Activated T-cell treated with anti-CD3 and anti-CD28 coated beads for 48 hours (primary cell): ENCODE measurements at places on chromosomes 2 and 18.

- no peak for DNase-seq
These were observed 492.7 kb upstream of the DDX18 start for GRCh38 chr2:117321816-117322215.

- DNase-seq: no peak
These were observed 161.5 kb upstream of the SMAD2 start for GRCh38 chr18:48091869-48092497.

DNA sequence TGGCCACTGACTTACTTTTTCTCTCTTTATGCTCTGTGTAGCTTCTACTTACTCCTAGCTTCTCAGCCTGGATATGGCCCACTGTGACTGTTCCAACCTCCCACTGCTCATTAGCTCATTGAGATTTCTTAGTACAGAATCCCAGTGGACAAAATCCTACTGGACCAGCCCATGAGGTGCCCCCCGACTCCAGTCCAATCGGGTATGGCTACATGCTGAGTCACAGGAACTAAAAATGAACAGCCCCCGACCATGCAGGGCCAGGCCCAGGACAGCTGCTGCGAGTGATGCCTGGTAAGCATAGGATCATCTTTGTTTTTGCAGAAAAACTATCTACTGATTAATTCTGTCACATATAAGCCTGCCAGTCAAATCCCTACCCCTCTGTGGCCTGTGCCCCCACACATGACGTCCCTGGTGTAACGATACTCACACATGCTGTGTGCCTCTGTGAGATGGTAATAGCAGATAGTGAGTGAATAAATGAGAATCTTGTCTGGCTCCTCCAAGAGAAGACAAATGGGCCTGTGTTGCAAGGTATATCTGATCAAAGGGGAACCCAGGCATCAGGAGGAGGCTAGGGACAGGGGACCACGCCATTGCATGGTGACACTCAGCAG is 85.9 kb upstream of the KLF7 start:
- peak; percentile 51 for DNase-seq

DNA sequence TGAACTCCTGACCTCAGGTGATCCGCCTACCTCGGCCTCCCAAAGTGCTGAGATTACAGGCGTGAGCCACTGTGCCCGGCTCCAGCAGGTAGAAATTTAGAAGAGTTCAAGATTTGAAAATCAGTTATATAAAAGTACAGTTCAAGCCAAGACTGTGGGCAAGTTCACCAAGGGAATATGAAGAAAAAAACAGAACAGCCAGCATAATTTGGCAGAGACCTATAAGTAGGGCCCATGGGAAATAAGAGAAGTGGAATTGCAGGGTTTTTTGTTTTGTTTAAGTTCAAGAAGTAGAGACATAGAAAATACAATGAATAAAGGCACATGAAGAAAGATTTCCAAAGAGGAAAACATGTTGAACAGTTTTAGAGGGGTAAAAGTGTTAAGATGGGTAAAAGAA is 57.9 kb downstream of the BAZ2B start:
- no peak for DNase-seq

DNA sequence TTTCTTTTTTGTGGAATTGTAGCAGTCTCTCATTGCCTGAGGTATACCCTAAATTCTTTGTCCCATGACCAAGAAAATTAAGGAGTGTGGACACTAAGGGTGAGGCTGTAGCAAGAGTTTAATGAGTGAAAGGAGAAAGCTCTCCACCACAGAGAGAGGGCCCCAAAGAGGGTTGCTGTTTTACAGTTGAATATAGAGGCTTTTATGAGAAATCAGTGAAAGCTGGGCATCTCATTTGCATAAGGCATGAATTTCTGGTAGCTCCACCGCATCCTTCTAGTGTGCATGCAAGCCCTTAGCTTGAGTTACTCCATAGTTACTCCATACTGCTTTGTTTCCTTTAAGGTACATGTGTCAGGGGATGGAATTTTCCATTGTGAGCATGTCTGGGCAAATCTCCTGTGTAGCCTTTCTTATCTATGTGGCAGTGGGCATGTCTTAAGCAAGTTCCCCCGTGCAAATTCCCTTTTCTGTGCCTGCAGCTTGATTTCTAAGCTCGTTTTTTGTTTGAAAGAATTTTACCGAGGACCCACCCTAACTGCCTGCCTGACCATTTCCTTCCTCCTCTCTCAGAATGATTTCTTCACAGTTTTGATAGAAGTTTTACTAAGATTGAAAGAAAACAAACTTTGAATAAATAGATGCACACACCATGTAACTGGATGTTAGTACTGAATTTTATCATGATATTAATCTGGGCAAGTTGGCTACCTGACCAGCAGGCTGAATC is 218.9 kb downstream of the PARD3B start:
- DNase-seq: no peak

DNA sequence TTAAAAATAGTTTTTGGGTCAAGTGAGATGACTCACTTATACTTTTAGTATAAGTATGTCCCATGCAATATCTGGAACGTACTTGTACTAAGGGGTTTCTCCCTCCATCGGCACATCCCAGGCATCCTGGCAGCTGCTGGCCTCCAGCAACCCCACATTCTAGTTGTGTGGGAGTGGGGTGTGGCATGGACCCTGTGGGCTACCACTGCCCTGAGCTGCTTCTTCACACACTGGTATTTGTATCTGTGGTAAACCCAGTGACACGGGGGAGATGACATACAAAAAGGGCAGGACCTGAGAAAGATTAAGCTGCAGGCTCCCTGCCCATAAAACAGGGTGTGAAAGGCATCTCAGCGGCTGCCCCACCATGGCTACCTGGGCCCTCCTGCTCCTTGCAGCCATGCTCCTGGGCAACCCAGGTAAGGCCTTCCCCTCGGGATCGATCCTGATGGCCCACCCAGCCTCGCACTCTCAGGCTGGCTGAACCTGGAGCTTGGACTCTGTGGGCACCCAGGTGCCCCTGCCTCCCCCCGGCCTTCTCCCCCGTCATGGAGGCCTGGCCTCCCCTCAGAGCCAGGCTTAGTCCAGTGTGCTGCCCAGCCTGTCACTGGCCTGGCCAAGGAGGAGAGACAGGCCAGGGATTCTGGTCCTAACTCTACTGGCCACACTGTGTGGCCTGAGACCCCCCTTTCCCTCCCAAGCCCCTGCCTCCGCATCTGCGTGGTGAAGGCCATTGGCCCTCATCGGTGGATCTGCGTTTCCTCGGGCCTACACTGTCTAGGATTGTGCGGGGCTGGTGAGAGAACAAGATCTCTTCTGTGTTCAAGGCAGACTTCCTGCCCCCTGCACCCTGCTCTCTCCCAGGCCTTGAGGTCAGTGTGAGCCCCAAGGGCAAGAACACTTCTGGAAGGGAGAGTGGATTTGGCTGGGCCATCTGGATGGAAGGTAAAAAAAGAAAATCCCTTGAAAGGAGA is at the start of gene GNLY:
Gene GNLY, plus strand, starts transcription at position 307 of the 974 bp plus-strand sequence. Its CDS starts 61 bp downstream, at position 368.
- no peak for DNase-seq

- no peak for DNase-seq
These were observed 13.7 kb upstream of the MMADHC start for GRCh38 chr2:149601141-149601796.

- DNase-seq: no peak
These were observed 20.6 kb upstream of the CHMP1B start for GRCh38 chr18:11830585-11830984.

GRCh38 chr2:127219171-127220070 is 678 bp downstream of the CYP27C1 start:
- DNase-seq: no peak

DNA sequence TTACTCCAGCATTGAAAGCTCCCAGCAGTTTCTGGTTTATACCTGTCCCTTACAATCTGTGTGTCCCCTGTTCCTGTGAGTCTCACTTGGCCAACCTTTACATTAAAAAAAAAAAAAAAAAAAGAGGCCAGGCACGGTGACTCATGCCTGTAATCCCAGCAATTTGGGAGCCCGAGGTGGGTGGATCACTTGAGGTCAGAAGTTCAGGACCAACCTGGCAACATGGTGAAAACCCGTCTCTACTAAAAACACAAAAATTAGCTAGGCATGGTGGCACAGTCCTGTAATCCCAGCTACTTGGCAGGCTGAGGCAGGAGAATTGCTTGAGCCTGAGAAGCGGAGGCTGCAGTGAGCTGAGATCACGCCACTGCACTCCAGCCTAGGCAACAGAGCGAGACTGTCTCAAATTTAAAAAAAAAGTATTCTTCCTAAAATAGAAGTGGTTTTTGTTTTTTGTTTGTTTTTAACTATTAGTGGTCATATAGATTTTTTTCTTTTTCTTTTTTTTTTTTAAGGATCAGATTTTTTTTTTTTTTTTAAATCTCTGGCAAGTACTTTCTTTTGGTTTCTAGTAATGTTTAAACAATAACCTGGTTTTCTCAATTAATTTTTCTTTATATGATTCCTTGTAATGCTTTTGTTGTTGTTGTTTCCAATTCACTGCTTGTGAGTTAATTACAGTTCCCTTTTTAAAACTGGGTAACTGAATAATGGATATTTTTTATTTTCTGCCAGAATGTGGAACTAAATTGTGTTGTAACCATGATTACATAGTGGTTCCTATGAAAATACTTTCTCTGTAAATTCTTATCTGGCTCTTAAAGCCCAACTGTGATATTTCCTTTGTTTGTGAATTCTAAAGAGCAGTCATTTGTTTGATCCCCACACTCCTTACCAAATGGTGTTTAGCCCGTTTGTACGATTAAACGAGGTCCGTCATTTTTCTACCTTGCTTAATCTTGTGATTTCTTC is 116.8 kb downstream of the CTAGE1 start:
- no peak for DNase-seq

- no peak for DNase-seq
These were observed 1.2 kb downstream of the RPL31 start for GRCh38 chr2:101003278-101003775.

DNA sequence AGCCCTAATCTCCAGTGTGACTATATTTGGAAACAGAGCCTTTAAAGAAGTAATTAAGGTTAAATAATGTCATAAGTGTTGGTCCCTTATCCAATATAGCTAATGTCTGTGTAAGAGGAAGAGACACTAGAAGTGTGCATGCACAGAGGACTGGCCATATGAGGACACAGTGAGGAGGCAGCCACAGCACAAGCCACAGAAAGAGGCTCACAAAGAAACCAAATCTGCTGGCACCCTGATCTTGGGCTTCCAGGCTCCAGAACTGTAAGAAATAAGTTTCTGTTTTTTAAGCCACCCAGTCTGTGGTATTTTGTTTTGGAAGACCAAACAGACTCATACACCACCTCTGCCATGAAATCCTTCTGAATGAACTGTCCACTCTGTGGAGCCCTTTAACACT is 186.4 kb upstream of the SLC39A10 start:
- no peak for DNase-seq

GRCh38 chr18:56028514-56028913 is 440.5 kb upstream of the TCF4 start:
- no peak for DNase-seq

- DNase-seq: no peak
These were observed at the start of gene FHOD3 for GRCh38 chr18:36297417-36298125. Gene FHOD3, plus strand, starts transcription at chr18:36297713. Its CDS starts 123 bp downstream, at chr18:36297836.

- no peak for DNase-seq
These were observed 281.1 kb upstream of the NCKAP5 start for GRCh38 chr2:133849341-133849740.

- no peak for DNase-seq
These were observed 714.1 kb downstream of the KCNJ3 start for GRCh38 chr2:155412598-155412997.

DNA sequence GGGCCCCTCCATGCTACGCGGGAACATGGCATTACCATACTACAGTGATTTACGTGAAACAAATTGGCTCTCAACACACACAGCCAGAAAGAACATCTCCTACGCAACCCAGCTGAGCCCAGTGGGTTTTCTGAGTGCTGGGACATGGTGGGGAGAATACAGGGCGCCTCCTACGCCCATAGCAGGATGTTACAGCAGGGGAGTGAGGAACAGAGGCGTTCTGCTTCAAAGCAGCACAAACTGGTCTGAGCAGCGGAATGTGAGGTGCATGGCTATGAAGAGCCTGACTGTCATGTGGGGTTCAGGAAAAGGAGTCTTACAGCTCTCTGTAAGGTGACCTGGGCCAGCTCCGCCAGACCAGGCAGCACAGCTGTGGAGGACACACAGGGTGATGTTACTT is 108.6 kb upstream of the REV1 start:
- no peak for DNase-seq

- no peak for DNase-seq
These were observed 62.5 kb upstream of the ACAA2 start for GRCh38 chr18:49875783-49876182.

DNA sequence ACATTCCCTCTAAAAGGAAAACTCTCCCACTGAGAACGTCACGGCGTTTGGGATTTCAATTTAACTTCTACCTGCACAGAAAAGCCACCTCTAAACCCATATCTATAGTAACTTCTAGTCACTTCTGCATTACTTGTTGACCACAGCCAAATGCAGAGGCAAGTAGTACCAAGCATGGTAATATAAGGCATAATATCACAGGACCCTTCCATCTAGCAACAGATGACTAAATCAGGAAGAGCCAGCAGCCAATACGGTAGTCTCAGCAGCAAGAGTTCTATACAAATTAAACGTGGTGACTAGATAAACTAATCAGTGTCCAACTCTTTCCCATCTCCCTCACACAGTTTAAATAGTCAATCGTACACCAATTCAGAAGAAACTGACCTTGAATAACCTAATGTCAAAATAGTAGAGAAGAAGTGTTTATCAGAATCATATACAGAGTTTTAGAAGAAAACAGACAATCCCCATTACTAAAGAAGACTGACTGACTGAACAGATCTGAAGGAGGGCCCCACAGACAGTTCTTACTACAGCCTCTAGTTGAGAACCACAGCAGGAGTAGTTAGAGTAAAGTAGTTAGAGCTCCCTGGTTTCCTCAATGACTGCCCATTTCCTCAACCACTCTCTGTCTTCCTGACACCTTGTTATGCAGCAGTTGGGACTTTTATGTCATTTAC is 30.0 kb downstream of the MEMO1 start:
- no peak for DNase-seq
